Activated CD4-positive, alpha-beta T cell treated with anti-CD3 and anti-CD28 coated beads for 36 hours (primary cell): ENCODE measurements at places on chromosomes 2 and 18. TPM values are rescaled to one million over a fixed set of nuclear protein-coding genes. Genes with fewer than 3 reads are reported as not detected.

Gene MC5R
- total RNA-seq = not detected

DNA sequence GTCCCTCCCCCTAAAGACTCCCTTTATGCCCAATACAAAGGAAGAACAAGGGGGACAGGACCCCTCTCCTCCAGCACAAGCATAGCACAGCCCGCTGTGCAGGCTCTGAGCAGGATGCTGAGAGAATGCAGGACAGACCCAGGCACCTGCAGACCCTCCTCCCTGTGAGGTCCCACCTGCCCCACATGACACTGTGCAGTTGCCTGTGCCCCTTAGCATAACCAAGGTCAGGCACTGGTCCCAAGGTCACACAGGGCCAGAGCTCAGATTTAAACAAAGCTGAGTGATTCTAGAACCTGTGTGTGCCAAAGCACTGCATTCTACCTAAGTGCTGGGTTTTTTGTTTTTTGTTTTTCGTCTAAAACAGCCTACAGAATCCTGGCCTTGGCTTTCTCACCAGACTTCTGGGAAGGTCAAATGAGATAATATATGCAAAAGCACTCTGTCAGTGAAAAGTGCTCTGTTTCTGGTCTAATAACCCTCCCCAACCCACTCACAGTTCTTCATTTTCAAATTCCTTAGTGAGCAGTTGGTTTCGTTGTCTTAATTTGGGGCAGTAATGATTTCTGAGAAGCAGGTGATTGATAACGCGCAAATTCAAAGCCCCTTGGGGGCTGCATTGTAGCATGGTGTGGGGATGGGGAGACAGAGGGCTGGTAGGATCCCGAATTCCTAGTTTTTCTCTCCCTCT is 125.7 kb downstream of the KCTD1 start:
- H3K4me1 ChIP-seq = no peaks in the 10 kb centered on the region
- DNase-seq = no peak
- peaks cover 1% of the 10 kb centered on the region for H3K36me3 ChIP-seq
- no peaks in the 10 kb centered on the region for H3K27me3 ChIP-seq
- H3K27ac ChIP-seq = no peak overlapping the region

Gene MCEE
- 10.2 TPM for total RNA-seq

DNA sequence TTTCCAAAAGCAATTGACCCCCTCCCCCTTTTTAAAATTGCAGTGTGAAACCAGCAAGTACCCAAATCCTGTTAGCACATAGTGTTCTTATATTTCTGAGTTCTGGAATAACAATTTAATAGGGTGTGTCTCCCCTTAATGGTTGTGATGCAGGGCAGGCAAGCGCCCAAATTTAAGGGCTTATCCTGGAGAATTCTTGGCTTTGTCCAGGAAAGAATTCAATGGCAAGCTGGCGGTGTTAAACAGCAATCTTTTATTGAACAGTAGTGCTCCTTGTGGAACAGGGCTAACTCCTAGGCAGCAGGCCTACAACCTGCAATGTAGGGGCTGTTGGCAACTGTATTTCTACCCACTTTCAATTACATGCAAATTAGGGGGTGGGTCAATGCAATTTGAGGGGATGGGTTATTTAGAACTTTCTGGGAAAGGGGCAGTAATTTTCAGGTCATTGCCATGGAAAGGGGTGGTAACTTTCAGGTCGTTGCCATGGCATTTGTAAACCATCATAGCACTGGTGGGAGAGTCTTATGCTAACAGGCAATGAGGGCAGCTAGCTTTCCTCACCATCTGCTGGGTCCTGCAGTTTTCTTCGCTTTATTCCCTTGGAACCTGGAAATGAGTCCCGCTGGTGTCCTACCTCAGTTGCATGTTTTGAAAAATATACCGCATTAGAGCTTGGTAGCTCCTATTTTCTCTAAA is 149.0 kb upstream of the KCTD1 start:
- peaks cover 2% of the 10 kb centered on the region for H3K27me3 ChIP-seq
- H3K36me3 ChIP-seq = no peaks in the 10 kb centered on the region
- H3K4me3 ChIP-seq = no peak overlapping the region
- H3K27ac ChIP-seq = no peak overlapping the region
- DNase-seq = no peak

DNA sequence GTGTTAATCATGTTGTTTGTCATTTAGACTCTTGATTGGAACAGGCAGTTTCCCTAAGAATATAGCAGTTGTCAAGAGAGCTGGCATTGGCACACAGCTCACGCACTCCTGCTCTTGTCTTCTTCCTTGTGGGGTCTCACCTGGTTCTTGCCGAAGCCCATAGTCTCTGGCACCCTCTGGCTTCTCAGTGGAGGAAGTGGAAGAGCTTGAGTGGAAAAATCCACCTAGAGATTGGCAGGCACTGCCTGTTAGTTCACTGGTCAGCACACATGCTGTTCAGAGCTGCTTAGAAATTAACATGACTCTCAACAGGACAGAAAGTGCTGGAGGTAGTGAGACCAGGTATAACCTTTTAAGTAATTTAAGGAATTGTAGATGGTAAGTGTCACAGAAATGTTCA is 28.3 kb downstream of the SCTR start:
- H3K27me3 ChIP-seq = peaks cover 34% of the 10 kb centered on the region
- no peak overlapping the region for H3K4me3 ChIP-seq
- no peaks in the 10 kb centered on the region for H3K36me3 ChIP-seq
- no peaks in the 10 kb centered on the region for H3K4me1 ChIP-seq
- no peak for DNase-seq

DNA sequence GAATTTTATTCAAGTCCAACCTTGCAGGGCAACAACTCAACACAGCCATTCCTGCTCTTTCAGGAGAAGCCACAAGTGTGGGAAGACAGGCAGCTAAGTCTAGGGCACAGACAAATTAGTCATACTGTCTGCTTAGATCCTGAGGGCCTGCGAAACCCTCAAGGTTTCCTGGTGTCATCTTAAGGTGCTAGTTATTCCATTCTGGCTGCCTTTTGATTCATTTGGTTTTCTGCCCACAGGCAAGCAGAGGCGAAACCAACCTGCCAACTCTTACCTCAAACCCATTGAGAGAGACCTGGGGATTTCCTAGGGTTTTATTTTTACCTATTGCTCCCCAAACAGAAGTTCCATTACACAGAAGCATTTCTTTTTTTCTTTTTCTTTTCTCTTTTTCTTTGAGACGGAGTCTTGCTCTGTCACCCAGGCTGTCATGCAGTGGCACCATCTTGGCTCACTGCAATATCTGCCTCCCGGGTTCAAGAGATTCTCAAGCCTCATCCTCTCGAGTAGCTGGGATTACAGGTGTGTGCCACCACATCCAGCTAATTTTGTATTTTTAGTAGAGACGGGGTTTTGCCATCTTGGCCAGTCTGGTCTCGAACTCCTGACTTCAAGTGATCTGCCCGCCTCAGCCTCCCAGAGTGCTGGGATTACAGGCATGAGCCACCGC is 23.7 kb upstream of the SCYGR1 start:
- H3K4me1 ChIP-seq = peaks cover 66% of the 10 kb centered on the region
- H3K4me3 ChIP-seq = peak overlapping the region; percentile 12
- H3K27ac ChIP-seq = peak overlapping the region; percentile 92

- no peak for DNase-seq
- no peaks in the 10 kb centered on the region for H3K36me3 ChIP-seq
- no peaks in the 10 kb centered on the region for H3K4me1 ChIP-seq
Measured at GRCh38 chr18:55376387-55376786, 211.6 kb downstream of the TCF4 start.

Gene RFX8
- 0.30 TPM for total RNA-seq

DNA sequence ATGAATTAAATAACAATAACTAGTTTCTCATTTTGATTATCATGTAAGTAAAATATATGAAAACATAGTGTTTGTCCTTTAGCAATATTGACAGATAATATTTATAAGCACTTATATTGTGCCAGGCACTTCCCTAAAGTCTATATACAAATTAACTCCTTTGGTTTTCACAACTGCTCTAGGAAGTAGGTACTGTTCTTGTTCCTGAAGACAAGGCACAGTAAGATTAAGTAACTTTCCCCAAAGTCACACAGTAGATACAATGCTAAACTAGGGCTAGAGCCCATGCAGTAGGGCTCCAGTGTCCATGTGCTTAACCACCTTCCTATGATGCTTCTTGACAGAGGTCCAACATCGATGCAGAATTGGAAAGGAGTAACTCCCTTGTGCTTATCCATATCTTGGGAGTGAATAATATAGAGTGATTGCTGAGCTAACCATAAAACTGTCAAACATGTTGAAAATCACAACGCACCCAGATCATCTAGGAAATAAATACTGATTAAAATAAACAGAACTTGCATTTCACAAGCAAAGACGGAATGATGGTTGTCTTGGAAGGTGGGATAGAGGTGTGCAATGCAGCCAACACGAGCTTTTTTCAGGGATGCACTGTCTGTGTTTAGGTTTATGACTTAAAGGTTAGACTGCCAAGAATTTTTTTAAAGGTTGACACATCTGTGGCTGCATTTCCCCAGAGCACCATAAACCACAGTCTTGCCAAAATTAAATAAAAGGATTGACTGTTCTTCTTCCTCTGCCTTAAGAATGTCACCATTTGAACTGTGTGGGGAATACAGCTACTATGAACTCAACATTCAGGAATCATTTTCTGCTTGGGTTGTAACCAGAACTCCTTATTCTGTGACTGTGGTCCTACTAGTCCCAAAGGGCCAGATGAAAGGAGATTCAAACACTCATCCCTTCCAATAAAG is 80.8 kb downstream of the ANKRD44 start:
- no peaks in the 10 kb centered on the region for H3K27me3 ChIP-seq
- peak overlapping the region; percentile 65 for H3K27ac ChIP-seq
- no peak for DNase-seq
- peaks cover 92% of the 10 kb centered on the region for H3K4me1 ChIP-seq

Gene RGPD3
- total RNA-seq = 0.05 TPM

DNA sequence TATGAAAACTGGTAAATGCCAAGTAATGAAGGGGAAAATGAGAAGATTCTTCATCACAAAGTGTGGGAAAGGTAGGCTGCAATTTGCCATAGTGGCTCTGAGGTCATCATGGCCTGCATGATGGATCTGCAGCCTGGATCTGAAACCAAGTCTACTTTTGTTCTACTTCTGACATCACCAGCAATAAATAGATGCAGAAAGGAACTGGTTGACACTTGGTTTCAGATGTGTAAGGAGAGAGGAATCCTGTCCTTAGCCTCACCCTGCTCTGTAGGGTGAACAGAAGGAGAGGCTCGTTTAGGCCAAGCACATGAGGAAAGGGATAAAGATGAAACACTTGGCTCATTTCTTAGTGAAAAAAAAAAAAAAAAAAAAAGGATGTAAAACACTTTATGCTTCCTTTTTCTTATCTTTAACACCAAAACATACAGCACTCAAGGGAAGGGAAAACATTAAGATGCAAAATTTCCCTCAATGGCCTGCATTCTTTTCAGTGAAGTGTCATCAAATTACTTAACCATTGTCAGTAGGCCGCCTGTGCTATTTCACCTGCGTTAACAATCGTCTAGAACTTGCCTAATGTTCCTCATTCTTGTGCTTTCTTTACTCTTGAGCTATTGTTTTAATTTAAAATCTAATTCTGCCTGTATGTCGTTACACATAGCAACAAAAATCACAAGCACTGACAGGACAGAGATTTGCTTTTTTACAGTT is 3.9 kb downstream of the NEB start:
- no peaks in the 10 kb centered on the region for H3K36me3 ChIP-seq
- no peak overlapping the region for H3K27ac ChIP-seq

DNA sequence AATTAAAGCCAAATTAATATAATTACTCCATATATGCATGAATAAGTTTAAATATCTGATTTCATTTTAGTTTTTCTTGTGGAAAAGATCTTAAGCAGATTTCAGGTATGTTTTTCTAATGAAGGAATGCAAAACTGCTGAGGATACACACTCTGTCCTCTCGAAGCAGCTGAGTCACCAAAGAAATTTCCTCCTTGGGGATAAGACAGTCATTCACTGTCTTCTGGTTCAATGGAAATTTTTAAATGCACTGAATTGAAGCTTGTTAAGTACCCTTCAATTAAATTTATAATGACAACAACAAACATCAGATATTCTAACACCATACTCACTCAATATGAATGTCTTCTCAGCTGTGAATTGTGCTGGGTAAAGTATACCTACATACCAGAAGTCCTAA is 101.5 kb upstream of the DNER start:
- no peak overlapping the region for H3K4me3 ChIP-seq
- no peak overlapping the region for H3K27ac ChIP-seq
- H3K36me3 ChIP-seq = peaks cover 22% of the 10 kb centered on the region
- H3K4me1 ChIP-seq = peaks cover 6% of the 10 kb centered on the region
- DNase-seq = no peak

DNA sequence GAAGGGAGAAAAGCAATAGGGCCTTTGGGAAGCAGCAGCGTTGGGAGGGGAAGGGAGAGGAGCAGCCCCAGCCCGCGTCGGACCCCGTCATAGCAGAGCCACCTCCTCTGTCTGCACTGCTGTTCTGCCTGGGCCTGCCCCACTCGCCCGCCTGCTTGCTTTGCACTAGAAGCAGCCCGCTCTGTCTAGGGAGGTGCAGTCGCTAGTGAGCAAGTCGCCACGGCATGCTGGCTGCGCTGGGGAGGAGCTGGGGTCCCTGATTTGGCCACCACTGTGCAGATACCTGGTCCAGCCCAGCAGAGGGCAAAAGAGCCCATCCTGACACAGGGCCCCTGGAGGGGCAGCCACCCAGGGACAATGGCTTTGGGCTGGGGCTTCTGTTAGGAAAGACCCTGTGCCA is 8.0 kb upstream of the TMEM214 start:
- peaks cover 6% of the 10 kb centered on the region for H3K4me1 ChIP-seq
- peaks cover 7% of the 10 kb centered on the region for H3K36me3 ChIP-seq
- DNase-seq = no peak
- no peaks in the 10 kb centered on the region for H3K27me3 ChIP-seq

- no peak overlapping the region for H3K27ac ChIP-seq
- DNase-seq = no peak
- H3K27me3 ChIP-seq = peaks cover 4% of the 10 kb centered on the region
- no peak overlapping the region for H3K4me3 ChIP-seq
- no peaks in the 10 kb centered on the region for H3K4me1 ChIP-seq
Measured at GRCh38 chr18:24500217-24500616, 39.8 kb downstream of the HRH4 start.

DNA sequence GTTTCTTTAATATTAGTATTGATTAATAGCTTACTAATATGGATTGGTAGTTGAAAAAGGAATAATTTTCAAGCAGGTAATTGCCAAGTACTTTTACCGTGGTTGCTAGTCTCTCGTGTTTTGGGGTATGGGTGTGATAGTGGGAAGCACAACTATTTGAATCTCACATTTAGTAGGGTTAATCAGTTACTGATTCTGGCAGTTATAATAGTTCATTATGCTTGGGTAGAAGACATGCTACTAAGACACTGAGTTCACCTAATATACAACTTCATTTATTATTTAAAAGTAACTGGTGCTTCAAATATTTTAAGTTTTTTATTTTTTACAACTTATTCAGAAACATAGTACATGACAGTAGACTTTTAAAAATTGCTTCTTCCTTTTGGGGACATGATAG is 33.5 kb downstream of the SOCS6 start:
- no peak for DNase-seq
- no peaks in the 10 kb centered on the region for H3K27me3 ChIP-seq
- no peak overlapping the region for H3K4me3 ChIP-seq

- no peak for DNase-seq
- peaks cover 11% of the 10 kb centered on the region for H3K36me3 ChIP-seq
- H3K27ac ChIP-seq = no peak overlapping the region
- no peak overlapping the region for H3K4me3 ChIP-seq
- H3K4me1 ChIP-seq = no peaks in the 10 kb centered on the region
- no peaks in the 10 kb centered on the region for H3K27me3 ChIP-seq
Measured at GRCh38 chr18:35703043-35703688, 121.6 kb downstream of the GALNT1 start.
